ENCODE measurements at places on chromosomes 1 and 21. TPM values are rescaled to one million over a fixed set of nuclear protein-coding genes. Genes with fewer than 3 reads are reported as not detected.

DENND2D gene
- 1.1 TPM for total RNA-seq

FCGR1A gene
- not detected for total RNA-seq

C1orf167 gene
- not detected for total RNA-seq

CNKSR1 gene
- not detected for total RNA-seq

KCNJ6 gene
- total RNA-seq: under 0.01 TPM

DMBX1 gene
- not detected for total RNA-seq

S100A11 gene
- 22.0 TPM for total RNA-seq
